ENCODE measurements at places on chromosomes 16 and 17.

DNA sequence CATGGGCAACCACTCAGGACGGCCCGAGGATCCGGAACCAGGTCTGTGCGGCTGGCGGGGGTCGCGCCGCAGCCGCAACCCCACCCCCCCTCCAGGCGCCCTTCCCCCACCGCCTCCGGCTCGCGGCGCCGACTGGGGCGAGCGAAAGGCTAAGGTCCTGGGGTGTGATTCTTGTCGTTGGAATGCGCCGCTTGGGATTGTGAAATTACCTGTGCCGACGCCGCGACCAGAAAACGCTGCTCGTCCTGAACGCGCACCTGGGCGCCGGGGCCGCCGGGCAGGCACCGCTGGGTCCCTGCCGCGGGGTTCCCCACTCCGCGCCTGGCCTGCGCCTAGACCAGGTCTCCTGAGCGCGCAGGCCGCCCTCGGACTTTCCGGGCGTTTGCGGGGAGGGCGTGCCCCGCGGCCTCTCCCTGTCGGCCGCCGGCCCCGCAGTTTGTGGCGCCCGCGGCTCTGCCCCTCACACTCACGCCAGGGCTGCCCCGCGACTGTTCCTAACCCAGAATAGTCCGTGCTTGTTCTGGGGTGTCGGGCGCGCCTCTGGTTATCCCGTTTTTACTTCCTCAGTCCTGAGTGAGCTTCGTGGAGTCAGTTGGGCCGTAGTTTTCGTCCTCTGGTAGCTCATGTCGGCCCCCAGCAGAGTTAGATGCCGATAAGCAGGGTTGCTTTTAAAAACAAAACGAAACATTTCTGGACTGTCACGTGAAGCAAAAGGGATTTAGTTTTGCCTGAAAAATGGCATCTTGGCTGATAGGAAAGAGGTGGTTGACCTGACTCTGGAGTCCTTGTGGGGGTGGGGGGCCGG is 147.2 kb downstream of the SPECC1 start:
- DNase-seq = peak; percentile 26

GRCh38 chr17:76947309-76947708 is 79.1 kb downstream of the MGAT5B start:
- no peak for DNase-seq

GRCh38 chr17:33901085-33901484 is 354.0 kb upstream of the CCL2 start:
- no peak for DNase-seq

GRCh38 chr17:64687961-64688360 is 25.9 kb upstream of the SMURF2 start:
- DNase-seq = peak; percentile 78

GRCh38 chr17:54666559-54666958 is 234.1 kb upstream of the TOM1L1 start:
- no peak for DNase-seq

DNA sequence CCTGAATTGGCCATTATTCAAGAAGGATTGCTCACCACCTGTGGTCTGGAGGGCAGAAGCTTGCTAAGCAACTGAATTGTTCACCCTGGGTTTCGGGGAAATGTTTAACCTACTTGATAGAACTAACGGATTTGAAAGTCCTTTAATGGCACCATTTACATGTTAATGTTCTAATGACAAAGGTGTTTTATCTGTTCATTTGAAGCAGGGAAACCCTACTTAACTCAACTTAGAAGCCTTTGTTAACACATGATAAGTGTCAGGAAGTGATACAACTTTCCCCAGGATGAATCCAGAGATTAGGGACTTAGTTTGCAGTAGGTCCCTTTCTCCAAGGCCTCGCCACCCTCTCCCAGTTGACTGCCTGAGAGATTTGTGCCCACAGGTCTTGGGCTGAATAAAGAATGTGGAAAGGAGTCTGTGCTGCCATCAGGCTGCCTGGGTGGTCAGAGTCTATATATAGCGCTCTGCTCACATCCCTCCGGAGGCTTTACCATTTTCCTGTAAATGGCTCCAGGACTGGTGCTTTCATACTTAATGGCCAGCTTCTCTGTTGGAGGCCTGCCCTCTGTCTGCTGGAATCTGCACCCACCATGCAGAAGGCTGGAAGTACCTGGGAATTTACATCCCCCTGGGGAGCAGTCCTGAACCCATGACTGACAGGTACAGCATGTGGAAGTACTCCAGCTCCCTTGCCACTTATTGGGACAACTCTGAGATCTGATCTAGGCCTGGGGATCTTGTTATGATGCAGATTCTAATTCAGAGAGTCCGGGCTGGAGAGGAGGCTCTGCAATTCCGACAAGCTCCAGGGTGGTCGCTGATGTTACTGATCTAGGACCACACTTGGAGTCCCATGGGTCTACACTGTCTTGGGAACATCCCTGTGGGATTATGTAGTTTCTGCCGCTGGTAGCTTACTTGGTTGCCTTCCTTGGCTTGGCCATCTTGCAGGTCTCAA is 99.9 kb downstream of the ASIC2 start:
- DNase-seq = no peak

DNA sequence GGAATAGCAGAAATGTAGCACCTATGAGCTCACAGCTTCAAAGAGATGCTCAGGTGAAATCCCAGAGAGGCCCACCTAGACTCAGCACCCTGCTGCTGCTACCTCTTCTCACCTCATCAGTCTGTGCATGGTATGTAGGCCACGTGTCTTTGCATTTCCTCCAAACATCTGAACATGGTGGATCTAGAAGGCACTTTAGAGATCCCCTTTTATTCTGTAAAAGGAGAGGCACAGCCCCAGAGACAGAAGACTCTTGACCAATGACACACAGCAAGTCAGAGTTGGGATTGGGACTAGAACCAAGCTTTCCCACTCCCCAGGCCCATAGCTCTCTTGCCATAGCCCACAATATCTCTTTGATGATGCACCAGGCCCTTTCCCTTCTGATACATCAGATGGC is 19.4 kb upstream of the NKD1 start:
- DNase-seq = no peak

DNA sequence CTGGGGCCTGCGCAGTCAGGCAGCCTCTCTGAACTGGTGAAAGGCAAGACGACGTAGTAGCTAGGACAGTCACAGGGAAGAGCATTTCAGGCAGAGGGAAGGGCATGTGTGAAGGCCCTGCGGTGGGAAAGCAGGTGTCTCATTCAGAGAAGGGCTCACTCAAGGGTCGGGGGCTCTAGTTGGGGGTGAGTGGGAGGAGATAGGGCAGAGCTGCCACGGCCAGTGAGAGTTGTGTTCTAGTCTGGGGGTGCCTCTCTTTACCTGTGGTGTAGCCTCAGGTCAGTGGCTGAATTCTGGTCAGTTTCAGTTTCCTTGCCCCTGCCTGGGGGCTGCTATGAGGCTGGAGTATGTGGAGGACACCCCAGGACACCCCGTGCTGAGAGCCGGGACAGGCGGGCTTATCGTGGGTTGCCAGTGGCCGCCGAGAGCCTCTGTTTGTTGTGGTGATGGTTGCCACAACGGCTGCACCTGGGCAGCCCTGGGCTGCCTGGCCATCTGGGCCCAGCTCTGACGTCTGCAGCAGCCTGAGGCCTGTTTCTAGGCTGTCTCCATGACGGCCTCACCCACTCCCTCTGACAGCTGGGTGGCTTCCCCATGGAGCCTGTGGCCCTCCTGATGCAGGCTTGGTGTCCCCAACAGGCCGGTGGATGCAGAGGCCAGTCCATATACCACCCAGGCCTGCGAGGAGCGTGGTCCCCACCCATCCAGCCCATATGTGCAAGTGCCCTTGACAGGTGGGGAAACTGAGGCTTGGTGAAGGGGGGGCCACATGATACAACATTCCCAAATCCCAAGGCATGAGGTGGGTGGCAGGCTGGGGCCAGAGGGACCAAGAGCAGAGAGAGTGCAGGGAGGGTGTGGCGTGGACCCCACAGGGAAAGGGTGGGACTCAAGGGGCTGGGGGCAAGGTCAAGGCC is 10.8 kb downstream of the MAP2K3 start:
- DNase-seq = no peak

- DNase-seq = no peak
These were observed 43.5 kb downstream of the ZDHHC7 start for GRCh38 chr16:84967828-84968227.

GRCh38 chr17:50685691-50686493 is 21.8 kb downstream of the ANKRD40 start:
- no peak for DNase-seq

DNA sequence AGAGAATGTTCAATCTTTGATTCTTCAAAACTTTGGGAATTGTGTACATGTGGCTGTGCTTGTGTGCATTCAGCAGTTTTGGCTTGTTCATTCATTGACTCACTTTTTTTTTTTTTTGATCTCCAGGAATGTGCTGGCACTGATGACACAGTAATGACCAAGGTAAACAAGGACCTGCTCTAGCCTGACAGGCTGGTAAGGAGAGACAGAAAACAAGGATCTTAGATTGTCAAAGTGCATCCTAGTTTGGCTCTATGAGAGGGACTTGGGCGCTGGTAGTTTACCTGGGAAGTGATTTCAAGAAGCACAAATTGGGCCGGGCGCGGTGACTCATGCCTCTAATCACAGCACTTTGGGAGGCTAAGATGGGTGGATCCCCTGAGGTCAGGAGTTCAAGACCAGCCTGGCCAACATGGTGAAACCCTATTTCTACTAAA is 233.1 kb upstream of the WSCD1 start:
- peak; percentile 71 for DNase-seq

GRCh38 chr16:3099732-3100499 is 822 bp upstream of the ZSCAN10 start:
- DNase-seq = peak; percentile 91

- DNase-seq = no peak
These were observed 292.1 kb downstream of the SNX29 start for GRCh38 chr16:12268606-12269005.

DNA sequence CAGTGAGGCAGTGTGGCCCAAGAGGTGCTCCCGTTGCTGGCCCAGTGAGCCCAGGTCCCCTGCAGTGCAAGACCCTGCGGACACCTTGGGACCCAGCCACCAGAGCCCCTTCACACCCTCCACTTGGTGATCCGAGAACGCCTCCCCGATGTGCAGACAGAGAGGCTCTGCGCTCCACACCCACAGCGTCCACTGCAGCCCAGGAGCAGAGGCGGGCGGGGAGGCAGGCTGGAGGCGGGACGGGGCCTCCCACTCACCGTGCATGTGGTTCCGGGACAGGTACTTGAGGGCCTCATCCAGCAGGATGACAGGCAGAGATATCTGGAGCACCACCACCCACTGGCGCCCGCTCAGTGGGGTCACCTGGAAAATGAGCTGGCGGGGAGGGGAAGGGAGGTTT is 12.1 kb upstream of the P2RX1 start:
- DNase-seq = no peak

DNA sequence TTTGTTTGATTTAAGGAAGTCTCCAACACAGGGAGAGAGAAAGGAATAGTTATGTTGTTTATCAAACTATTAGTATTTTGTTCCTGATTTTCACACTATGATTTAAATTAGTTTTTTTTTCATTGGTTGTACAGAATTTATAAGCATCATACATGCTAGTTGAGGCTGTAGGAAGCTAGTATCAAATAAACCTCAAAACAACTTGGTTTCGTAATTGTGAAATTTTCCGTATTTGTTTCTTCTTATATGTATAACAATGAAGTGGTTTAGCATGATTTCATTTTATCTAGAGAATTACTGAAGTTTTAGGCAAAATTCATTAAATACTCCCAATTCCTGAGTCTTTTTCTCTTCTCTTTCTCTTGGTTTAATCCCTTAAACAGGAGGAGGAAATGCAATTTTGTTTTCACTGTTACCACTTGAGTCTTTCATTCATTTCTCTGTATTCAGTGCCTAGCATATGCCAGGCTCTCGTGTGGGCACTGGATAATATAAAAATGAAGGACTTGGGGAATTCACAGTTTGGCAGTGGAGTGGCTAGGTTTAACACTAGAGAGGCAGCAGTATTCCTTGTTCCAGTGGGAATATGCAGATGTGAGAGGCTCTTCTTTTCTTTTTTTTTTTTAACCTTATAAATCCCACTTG is 1.8 kb downstream of the CYLD start:
- DNase-seq = no peak

- DNase-seq = no peak
These were observed 87.9 kb downstream of the CCDC182 start for GRCh38 chr17:57657211-57657610.

- no peak for DNase-seq
These were observed 1.1 kb downstream of the PRSS33 start for GRCh38 chr16:2786061-2786825.

DNA sequence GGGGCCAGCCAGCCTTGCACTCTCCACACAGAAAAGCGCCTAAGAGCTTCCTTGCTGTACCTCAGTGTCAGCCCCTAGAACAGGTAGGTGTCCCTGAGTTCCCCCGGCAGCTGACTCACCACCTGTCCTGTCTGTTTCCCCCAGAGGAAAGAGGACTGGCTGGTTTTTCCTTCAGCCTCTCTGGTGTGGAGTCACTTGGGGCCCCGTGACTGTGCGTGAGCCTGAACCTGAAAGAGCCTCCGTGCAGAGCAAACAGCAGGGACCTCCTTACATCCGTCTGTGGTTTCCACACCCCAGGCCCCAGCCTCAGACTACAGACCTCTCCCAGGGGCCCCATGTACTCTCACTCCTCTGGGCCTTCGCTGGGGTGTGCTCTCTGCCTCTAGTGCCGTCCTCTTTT is 87.8 kb downstream of the GNAO1 start:
- no peak for DNase-seq

DNA sequence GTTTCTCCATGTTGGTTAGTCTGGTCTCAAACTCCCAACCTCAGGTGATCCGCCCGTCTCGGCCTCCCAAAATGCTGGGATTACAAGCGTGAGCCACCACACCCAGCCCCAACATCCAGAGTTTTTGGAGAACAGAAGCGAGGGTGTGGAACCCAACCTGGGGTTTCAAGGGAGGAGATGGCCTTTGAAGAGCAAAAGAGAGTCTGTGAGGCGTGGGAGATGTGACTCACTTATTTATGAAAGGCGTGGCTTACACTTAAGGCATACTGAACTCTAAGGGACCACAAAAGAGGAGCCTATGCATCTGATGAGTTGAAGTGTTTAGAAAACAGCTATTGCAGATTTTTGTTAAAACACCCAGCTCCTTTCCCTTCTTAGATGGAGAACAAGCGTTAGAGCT is 18.9 kb downstream of the ARSG start:
- DNase-seq = no peak

DNA sequence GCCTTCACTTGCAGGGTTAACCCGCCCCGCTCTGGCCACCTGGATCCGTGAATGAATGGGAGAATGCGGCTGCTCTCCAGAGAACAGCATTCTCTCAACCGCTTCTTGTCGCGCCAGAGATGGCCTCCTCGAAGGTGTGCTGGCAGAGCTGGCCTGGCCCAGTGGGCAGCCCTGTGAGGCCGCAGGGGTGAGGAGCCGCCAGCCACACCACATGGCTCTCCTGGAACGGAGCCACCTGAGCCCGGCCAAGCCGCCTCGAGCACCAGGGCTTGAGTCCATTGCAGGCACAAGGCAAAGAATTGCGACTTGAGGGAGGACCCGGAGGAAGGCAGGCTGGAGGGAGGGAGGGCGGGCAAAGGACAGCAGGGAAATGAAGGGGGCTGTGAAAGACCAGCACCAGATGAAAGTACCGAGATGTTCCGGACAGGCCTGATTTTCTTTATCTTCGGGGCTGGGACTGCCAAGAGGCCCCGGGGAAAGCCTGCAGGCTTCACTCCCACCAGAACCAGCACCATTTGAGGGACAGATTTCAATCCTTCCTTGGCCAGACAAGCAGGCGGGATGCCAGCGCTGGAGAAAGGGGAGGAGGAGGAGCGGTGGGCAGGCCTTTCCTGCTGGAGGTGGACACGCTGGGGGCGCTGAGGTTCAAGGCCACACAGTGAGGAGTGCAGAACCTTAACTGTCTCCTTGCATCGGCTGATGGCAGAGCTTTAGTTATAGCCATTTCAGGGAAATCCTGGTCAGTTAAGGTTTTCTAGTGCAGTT is 69.4 kb downstream of the MRC2 start:
- DNase-seq = no peak

- DNase-seq = peak; percentile 27
These were observed 652 bp downstream of the VPS35L start for GRCh38 chr16:19555938-19556771.
